ENCODE measurements at places on chromosomes 16 and 17. TPM values are rescaled to one million over a fixed set of nuclear protein-coding genes. Genes with fewer than 3 reads are reported as not detected.

DNA sequence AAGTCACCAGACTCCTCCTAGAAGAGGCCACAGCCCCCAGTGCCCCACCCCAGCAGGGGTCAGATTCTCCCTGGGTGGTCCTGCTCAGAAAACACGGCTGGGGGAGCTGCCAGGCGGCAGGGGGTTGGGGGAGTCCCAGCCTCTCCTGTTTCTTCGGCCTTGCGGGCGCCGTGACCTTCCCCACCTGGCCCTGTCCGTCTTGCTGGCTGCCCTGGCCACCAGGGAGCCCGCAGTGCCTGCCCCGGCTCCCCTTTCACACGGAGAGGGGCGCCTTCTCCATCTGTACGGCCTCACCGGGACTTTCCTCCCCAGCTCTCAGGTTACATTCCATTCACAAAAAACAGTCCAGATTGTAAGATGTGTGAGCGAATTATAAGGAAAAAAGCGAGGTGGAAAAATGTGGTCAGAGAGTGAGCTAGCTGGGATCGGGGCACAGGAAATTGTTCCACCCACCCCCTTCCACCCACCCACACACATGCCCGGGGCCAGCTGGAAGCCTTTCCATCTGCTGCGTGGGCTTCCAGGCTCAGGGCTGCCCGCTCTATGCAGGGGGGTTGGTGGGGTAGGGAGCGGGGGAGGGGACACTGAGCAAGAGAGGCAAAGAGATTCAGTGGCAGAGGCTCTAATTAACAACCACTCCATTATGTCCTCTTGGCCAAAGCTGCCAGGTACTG is 14.6 kb upstream of the CIBAR2 start:
- DNase-seq = no peak

- DNase-seq = peak; percentile 72
Observed at GRCh38 chr16:70610273-70611223, 35.8 kb upstream of the IL34 start.

GRCh38 chr17:3683054-3683511 is 12.9 kb downstream of the P2RX5 start:
- DNase-seq = no peak

- DNase-seq = peak; percentile 76
Observed at GRCh38 chr17:42421507-42422338, 1.3 kb downstream of the CAVIN1 start.

NUPR1 gene
- 99.3 TPM for total RNA-seq

UTS2R gene
- total RNA-seq = not detected

GRCh38 chr17:62755141-62755851 is 52.8 kb downstream of the MARCHF10 start:
- DNase-seq = no peak

- DNase-seq = peak; percentile 93
Observed at GRCh38 chr16:29807426-29808218, 1.3 kb downstream of the MAZ start.

GRCh38 chr16:69839798-69840409 is 77.8 kb downstream of the WWP2 start:
- DNase-seq = no peak

DNA sequence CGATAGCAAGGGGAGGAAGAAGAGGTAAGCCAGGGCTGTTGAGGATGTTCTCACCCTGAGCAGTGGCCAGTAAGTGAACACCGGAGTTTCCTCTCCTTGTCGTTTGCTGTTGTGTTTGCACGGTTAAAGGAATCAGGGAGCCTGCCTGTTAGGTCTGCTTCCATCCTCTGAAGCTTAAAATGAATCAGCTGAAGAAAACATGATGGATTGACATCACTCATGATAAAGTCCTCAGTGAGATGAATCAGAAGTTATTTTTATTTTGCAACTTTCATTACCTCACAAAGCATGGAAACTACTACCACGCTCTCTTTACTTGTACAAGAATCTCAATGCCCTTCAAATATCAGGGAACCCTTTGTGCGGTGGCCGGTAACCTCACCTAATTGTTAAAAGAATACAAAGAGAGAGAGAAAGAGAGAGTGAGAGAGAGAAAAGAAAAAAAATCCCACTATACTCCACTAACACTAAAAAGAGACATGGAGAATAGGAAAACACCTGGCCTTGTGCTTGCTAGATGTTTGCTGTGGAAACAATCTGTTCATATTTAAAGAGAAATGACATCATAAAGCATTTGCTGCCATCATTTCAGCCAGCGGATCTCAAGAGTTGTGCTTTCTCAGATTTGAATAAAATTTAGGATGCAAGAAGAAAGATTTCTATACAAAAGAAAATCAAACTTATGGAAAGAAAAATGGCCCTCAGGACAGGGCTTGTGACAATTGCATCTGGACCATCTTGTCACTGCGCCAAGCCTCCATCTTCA is 441.6 kb upstream of the SALL1 start:
- DNase-seq = no peak

GRCh38 chr17:65055280-65055707 is 1.2 kb downstream of the GNA13 start:
- DNase-seq = no peak

KRTAP1-1 gene
- not detected for total RNA-seq

GRCh38 chr16:89401641-89402445 is 88.5 kb downstream of the ANKRD11 start:
- DNase-seq = no peak

DNA sequence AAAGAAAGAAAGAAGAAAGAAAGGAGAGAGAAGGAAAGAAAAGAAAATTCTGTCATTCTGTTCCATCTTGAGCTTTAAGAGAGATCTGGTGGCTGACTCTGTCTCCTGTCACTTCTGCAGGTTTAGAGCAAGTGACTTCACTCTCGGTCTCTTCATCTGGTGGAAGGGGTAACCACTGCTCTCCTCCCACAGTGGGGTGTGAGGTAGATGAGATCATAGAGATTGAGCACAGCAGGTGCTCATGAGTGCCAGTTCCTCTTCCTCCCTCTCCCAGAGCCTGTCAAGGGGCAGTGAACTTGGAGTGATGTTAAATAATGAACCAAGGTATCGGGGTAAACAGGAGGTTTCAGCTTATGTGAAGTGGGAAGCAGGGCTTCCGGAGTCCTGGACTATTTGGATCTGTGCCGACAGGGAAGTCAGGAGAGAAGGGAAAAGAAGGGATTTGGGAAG is 47.7 kb downstream of the BEAN1 start:
- peak; percentile 41 for DNase-seq

DNA sequence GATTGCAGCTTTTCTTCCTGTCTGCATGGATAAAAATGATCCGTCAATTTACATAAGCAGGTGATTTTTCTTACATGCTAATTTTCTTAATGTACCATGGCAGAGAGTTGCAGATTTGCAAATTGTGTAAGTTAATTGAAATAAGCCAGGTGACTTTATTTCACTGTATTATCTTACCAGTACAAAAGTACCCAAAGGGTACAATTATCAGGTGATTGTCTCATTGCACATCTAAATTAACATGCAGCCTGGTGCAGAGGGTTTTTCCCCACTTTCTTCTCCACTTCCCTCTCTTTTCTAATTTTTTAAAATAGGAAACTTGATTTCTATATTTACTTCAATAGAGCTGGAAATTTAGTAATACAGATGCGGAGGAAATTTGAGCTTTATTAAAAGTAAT is 11.2 kb downstream of the NLK start:
- no peak for DNase-seq

CXCL16 gene
- total RNA-seq = 30.3 TPM

DNA sequence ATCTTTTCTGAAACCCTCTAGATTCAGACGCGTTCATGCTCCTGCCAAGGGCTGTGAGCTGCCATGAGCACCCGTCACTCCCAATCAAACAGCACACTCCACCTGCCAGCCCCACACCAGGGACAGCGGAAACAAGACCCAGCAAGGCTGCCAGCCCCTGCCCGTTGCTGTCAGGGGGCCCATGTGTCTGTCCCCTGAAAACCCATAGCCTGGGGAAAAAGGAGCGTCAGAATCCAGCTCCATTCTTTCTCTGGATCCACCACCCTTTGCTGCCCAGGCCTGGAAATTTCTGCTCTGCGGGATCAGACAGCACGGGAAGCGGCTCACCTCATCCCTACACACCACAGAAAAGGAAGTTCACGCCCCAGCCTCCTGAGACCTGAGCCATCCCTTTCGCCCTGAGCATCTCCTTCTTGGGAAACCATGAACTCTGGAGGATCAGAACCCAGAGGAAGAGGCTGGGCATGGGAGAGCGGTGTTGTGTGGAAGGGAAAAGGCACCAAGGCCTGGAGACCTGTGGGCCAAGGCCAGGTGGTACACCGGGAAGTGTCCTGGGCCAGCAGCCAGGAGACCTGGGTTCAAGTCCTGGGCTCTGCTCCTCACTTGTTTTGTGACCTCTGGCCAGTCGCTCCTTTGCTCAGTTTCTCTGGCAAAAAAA is 51.5 kb upstream of the RCVRN start:
- DNase-seq = no peak
